ENCODE measurements at places on chromosomes 5 and 9.

- peak; percentile 32 for DNase-seq
These were observed 12.0 kb upstream of the TGFBR1 start for GRCh38 chr9:99092643-99093491.

DNA sequence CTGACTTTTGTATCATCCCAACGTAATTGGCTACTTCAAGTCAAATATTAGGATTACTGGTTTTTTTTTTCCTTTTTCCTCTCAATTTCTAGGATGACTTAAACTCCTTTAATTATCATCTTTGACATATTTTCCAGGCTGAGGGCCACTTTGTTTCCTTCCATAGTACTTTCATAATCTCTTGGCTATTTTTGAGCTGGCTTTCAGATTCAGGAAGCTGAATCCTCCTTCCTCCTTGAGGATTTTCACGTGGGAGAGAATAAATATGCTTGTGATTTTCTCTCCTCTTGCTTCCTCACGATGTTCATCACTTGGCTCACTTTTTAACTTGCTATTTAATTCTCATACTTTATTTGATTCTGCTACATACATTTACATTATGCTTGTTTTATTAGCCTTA is 88.1 kb downstream of the ITGA1 start:
- no peak for DNase-seq

- peak; percentile 48 for DNase-seq
These were observed 12.0 kb downstream of the GPSM1 start for GRCh38 chr9:136339173-136339957.

GRCh38 chr5:33148076-33148513 is 292.7 kb upstream of the TARS1 start:
- no peak for DNase-seq

GRCh38 chr5:446066-446882 is 3.3 kb downstream of the EXOC3 start:
- DNase-seq, result no peak

GRCh38 chr5:133114166-133114932 is 62.5 kb downstream of the HSPA4 start:
- no peak for DNase-seq

DNA sequence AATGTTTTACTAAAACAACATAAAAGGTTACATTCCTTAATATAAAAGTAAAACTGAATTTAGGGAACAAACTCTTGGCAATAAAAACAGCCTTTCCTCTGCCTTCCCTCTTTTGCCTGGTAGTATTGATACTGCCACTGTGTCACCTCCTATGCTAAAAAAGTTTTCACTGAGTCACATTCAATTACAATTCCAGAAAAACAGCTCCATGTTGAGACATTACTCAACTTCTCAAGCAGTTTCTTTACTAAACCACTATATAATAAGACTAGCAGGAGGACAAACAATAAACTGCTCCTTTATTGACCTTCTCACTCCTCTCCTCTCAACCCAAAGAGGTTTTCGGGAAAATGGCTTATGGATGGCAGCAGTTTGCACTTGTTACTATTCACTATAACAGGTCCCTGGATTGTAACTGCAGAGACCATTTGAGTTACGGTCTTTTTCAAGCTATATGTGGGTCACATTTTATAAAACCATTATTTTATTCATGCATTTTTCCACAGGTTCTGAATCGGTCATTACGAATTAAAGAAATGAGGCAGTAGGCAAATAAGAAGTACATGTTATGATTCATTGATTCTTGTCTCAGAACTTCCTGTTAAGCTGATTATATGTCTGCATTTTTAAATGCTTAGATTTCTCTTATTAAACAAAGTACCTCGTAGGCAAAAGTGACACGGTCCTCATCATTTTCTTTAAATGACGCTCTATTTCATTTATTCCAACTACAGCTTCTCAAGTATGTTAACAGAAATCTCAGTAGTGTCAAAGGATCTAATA is 2.1 kb downstream of the ZDHHC21 start:
- no peak for DNase-seq

DNA sequence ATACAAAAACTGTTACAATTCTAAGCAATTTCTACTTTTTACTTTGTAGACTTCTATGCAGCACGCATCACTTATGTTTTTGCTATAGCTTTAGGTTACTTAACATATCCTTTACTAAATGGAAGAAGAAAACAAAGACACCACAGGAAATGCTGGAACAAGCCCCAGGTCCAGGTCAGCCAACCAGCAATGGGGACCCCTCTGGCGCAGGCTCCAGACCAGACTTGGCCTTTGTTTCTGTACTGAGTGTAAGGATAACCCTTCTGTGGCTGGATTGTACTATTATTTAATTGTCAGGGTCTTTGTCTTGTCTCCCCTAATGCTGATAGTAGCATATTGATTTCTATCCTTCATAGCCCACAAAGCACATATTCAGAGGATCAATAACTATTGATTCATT is 4.2 kb downstream of the SEMA4D start:
- DNase-seq, result no peak

GRCh38 chr5:39014561-39014960 is 59.6 kb downstream of the RICTOR start:
- DNase-seq, result no peak

DNA sequence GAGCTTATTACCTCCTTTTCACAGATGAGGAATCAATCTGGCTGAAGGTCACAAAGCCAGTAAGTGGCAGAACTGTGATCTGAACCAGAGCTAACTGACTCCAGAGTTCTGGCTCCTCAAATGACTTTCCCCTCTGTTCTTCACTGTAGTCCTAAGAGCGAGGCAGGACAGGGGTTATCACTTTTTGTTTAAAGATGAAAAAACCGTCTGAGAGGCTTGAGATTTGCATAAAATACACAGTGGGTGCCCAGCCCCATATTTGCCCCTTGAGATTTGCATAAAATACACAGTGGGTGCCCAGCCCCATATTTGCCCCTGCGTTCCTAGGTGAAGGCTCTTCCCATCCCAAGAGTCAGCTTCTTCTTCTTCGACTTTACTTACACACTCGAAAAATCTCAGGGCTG is 667 bp downstream of the FBXO10 start:
- no peak for DNase-seq

DNA sequence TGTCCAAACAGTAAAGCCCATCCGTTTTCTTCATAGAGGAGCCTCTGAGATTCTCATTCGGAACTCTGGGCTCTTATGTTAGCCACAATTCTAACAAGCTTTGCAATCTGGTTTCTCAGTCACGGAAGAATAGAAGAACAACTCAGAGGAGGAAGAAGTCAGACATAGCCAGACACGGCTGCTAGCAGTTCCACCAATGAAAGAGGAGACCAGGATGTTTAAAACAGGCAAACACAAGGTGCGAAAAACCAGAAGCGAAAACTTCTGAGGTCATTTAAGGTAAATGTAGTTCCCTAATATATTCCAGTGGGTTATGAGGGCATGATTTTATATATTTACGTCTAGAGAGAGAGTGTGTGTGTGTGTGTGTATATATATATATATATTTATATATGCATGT is 34.1 kb upstream of the GDNF start:
- no peak for DNase-seq

GRCh38 chr5:92567831-92568450 is 1013.1 kb downstream of the NR2F1-AS1 start:
- DNase-seq, result no peak

DNA sequence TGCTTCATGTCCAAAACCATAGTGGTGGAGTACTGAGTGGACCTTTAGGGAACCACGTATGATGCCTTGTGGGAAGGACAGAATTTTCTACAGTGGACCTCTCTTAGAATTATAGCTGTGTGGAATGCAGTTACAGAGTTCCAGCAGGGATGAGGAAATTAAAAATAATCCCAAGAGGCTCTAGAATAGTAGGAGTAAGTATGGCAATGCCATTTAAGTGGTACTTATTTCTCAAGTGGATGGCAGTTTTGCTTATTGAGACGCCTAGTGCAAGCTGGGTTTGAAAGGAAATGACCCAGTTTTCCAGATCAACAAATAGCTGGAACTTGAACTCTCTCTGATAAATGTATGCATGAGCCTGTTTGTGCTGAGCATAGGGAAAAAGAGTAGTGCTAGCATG is 431.6 kb downstream of the PRR16 start:
- no peak for DNase-seq

DNA sequence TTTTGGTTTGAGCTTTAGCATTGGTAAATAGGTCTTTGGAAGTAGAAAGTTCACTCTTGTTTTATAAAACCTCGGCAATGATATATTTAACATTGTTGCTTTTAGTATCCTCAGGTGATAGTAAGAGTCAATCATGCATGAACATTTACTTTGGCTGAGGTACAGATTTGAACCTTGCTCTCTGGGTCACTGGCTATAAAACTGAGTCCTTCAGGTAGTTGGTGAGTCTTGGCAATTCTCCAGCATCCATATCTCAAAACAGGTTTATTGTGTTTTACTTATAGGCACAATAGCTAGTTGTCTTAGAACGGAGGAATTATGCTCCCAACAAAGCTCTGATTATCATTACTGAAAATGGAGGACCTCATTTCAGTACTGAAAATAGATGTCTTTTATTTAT is 75.1 kb downstream of the MAT2B start:
- no peak for DNase-seq

- no peak for DNase-seq
These were observed 25.0 kb upstream of the CAPSL start for GRCh38 chr5:35963381-35963843.

All from CD4-positive, alpha-beta T cell treated with Interleukin-17A for 4 hours (primary cell).